ENCODE measurements at places on chromosomes 3 and 15.

DNA sequence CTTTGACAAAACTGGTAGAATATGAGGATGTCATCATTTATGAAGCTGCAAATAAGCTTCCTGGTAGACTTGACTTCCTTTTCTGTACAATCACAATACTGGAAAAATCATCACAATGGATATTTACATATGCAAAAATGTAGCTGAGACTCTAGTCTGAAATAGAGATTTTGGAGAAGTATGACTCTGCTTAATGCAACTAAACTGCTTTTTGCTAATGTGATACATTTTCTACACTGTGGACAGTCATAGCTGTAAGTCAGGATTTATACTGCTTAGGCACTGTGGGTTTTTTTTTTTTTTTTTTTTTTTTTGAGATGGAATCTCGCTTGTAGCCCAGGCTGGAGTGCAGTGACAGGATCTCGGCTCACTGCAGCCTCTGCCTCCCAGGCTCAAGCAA lies 34.5 kb upstream of the ST3GAL6 start:
- DNase-seq = no peak

DNA sequence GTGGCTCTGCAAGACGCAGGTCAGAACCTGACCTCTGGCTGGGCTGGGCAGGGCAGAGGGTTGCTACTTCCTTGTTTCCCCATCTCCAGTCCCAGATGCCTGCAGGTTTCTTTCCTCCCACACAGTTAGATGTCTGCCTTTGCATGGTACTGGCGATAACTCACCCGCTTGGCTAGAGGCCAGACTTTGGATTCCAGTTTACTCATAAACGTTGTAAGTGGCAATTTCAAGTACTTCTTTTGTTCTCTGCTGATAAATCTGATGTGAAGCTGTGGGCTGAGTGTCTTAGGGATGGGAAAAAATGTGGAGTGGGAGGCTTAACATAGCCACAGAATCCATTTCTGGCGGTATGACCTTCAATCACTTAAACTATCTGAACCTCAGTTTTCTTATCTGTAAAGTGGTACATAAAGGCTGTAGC lies 194.2 kb downstream of the EBLN2 start:
- no peak for DNase-seq

DNA sequence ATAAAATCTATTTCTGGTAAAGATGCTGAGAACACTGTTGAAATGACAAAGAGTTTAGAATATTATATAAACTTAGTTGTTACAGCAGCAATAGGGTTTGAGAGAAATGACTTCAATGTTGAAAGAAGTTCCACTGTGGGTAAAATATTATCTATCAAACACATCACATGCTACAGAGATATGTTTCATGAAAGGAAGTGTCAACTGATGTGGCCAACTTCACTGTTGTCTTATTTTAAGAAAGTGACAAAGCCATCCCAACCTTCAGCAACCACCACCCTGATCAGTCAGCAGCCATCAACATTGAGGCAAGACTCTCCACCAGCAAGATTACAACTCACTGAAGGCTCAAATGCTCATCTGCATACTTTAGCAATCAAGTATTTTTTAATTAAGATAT lies 20.2 kb downstream of the TMEM39A start:
- DNase-seq = no peak

- DNase-seq = no peak
Observed at GRCh38 chr3:104820959-104821358, 545.8 kb upstream of the ALCAM start.

GRCh38 chr3:58434168-58434504 lies 504 bp upstream of the PDHB start:
- no peak for DNase-seq

DNA sequence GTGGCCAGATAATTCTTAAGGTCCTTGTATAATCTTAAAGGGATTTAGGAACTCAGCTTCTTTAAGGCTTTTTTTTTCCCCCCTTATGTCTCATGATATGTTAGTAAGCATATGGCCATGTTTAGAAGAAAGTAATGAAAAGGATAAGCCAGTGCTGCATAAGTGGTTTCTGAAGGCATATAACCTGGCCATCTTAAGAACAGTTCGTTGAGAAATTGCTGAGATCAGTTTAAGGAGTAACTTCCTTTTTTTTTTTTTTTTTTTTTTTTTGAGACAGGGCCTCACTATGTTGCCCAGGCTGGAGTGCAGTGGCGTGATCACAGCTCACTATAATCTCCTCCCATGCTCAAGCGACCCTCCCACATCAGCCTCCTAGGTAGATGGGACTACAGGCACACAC lies 51.7 kb downstream of the UBE2E2 start:
- no peak for DNase-seq

DNA sequence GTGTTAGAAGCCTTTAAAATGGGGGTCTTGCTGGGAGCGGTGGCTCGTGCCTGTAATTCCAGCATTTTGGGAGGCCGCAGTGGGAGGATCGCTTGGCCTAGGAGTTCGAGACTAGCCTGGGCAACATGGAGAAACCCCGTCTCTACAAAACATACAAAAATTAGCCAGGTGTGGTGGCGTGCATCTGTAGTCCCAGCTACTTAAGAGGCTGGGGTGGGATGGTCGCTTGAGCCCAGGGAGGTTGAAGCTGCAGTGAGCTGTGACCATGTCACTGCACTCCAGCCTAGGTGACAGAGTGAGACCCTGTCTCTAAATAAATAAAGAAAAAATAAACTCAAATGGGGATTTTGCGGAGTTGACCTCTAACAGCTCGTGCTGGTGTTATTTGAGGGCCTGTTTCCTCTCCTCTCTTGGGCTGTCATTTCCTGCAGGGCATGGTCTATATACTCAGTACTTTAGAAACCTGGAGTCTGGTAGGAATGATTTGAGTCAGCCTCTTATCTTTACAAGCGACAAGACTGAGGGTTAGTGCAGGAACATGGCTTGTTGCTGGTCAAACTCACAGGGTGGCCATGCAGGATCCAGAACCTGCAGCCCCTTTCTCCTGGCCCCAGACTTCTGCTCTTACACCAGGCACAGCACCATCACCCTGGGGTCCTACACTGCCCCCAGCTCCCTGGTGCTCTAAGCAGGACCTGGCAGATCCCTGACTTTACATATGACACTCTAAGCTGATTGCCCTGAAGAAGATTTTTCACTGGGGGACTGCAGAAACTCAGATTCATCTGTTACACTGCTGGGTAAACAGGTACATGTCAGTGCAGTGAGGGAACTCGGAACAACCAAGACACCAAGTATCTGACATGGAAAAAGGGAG lies 15.1 kb downstream of the EHD4 start:
- peak; percentile 59 for DNase-seq

GRCh38 chr3:136251511-136251910 lies 1.4 kb downstream of the PCCB start:
- DNase-seq = no peak

- no peak for DNase-seq
Observed at GRCh38 chr15:60620708-60621107, 141.8 kb upstream of the ICE2 start.

DNA sequence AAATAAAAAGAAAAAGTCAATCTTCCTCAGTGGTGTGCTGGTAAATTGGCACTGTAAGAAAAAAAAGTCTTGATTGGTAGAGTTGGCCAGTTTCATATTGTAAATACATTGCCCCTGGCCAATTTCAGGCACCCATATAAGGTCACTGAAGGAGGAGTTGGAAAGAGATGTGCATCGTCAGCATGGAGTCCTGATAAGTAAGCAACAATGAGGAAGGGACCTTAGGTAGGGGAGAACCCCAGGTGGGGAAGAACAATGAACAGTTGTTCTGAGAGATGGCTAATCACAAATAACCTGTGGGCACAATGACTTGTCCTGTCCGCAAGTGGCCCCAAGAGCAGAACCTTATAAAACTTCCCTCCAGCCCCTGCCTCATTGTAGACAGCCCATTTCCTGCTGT lies 8.6 kb upstream of the CYP8B1 start:
- DNase-seq = no peak

- DNase-seq = no peak
Observed at GRCh38 chr15:56351957-56352506, 13.2 kb upstream of the TEX9 start.
